ENCODE measurements at places on chromosomes 12 and 14.

DNA sequence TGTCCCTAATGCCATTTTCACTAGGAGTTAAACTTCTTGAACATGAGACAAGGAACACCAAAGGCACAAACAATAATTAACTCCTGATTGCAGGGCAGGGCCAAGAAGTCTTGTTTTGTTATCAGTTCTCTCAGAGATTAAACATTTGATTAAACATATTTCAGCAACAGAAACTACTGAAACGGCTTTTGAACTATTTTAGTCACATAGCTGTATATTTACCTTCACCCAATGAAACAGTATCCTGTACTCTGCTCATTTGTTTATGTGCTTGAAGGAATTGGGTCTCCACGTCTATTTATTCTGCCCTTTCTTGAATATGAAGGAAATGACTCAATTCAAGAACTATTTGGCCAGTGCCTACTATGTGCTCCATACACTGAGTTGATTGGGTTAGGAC, 51.3 kb upstream of the PTCSC3 start:
- no peak for DNase-seq

DNA sequence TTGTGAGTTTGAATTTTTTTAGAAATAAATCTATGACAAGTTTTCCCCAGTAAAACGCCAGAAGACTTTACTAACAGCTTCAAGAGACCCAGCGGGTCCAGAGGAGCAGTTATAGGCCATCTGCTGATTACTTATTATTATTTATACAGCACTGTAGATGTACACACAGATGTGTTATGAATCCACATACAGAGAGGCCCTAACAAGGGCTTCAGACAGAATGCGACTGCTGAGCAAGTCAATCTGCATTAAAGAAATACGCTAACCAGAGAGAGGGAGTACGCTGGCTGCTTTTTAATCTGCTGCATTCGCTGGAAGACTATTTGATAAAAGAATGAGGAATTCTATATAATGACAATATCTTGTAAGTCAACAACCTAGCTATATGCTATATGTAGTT, 32.5 kb downstream of the ATF7 start:
- DNase-seq = no peak

DNA sequence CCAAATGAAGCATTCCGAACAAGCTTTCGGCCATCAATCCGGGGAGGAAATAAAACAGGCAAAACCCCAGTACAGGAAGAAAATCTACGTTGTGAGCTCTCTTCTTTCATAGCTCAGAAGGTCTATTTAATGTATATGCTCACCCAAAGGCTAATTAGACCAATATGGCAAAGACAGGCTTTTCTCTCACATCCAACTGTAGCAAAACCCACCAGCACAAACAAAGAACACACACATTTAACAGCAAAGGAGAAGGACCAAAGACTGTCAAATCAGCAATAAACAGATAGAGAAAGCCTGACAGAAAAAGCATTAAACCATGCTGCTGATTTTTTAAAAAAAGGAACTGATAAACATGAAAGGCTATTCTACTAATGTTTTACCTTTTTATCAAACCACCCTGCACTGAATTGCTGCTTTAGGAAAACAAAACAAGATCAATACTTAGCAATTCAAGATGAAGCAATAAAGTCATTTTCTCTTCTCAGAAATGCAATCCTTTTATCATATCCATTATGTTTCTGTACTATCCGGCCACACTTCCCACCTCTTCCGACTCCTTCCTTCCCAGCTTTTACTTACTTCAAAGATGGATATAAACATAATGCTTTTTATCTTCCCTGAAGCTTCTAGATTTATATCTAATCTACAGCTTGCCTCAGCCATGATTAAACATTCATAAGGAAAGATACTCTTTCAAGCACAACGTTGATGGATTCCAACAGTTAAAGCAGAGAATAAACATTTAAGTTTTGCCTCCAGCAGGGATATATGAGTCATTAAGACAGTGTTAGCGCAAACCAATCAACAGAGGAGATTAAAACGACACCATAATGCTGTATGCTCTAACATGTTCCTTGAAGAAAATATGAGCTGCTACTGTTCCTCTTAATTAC, 74.6 kb upstream of the BBS10 start:
- no peak for DNase-seq

DNA sequence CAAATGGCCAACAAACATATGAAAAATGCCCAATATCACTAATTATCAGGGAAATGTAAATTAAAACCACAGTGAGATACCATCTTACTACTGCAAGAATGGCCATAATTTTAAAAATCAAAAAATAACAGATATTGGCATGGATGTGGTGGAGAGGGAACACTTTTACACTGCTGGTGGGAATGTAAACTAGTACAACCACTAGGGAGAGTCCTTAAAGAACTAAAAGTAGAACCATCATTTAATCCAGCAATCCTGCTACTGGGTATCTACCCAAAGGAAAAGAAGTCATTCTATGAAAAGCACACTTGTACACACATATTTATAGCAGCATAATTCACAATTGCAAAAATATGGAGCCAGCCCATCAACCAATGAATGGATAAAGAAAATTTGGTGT, 459.7 kb downstream of the GXYLT1 start:
- DNase-seq = no peak

DNA sequence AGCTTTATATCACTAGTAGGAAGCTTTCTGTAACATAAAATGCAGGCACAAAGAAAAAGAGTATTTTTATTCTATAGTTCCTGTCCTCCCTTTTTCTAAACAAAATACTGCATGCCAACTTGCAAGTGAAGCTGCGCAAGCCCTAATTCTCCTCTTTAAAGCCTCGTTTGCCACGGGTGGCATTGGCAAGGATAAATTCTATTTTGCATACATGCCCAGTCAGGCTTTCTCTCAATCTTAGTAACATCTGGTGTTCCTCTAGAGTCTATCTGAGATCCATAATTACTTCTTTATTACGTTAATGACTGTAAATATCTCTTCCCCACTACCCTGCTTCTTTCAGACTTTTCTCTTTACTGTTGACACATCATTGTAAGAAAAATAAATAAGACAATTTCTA, 97.1 kb upstream of the DAAM1 start:
- DNase-seq = no peak

DNA sequence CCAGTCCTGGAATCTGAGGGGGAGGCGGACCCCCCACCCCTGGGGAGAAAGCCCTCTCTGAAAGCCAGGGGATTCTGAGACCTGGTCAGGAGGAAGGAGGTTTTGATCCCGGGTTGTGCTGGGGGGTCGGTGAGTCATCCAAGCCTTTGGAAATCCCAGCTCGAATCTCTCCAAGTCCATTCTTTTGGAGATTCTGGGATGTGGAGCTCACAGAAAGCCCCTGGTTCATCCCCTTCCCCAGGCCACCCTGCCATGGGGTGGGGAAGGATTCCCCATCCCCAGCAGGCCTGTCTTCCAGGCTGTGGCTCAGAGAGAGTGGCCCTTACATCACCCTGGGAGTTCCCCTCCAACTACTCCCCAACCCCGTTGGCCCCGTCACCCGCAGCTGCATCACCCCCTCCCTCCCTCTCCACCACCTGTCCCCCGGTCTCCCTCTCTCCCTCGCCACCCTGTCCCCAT, 14.3 kb downstream of the EXOC3L4 start:
- peak; percentile 49 for DNase-seq

GRCh38 chr12:32400866-32401265, 1.5 kb downstream of the FGD4 start:
- no peak for DNase-seq

DNA sequence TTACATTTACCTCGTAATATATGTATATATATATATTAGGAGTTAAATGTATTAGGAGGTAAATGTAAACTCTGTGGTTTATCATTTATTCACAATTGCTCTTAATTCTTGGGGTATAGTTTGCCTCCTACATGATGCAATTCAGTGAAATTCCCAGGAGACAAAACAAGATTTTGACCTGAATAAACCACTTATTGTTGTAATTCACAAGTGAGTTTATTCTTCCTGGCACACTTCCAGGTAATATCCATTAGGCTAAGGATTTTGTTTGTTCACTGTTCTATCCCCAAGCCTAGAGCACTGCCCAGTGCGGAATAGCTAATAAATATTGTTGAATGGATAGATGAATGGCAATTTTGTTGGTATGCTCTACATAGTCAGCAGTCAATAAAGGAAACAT, 3.0 kb downstream of the SMIM10L1 start:
- DNase-seq = no peak

DNA sequence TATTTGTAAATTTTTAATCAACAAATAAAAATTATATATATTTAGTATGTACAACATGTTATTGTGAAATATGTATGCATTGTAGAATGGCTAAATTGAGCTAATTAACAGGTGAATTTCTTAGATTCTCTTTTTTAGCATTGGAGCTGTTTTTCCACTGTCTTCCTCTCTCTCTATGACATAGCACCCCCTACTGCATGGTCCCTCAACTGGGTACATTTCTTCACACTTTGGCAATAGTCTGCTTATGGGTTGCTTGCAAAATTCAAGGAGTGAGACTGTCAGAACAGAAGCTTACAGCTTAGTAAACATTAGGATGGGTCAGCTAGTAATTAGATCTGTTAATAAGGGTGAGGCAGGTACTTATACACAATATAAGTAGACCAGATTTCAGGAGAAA, 658.5 kb upstream of the MGAT4C start:
- no peak for DNase-seq

DNA sequence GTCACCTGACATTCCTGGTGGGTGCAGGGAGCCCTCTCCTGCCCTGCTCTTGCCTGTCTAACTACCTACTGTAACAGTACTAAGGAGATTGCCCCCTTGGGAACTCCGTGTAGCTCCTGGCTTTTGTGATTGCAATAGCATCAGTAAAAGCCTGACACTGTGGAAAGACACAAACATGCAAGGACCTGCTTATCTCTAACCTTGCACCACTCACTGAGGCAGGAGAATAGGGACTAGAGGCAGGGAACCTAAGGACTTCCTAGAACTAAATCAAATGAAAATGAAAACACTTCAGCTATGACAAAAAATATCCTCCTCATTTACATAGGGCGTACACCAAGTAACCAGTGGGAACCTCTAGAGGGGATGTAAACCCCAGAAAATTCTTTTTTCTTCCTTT, 28.5 kb downstream of the TUBA1A start:
- no peak for DNase-seq

GRCh38 chr14:101219896-101220703, 316.6 kb upstream of the RTL1 start:
- DNase-seq = no peak

DNA sequence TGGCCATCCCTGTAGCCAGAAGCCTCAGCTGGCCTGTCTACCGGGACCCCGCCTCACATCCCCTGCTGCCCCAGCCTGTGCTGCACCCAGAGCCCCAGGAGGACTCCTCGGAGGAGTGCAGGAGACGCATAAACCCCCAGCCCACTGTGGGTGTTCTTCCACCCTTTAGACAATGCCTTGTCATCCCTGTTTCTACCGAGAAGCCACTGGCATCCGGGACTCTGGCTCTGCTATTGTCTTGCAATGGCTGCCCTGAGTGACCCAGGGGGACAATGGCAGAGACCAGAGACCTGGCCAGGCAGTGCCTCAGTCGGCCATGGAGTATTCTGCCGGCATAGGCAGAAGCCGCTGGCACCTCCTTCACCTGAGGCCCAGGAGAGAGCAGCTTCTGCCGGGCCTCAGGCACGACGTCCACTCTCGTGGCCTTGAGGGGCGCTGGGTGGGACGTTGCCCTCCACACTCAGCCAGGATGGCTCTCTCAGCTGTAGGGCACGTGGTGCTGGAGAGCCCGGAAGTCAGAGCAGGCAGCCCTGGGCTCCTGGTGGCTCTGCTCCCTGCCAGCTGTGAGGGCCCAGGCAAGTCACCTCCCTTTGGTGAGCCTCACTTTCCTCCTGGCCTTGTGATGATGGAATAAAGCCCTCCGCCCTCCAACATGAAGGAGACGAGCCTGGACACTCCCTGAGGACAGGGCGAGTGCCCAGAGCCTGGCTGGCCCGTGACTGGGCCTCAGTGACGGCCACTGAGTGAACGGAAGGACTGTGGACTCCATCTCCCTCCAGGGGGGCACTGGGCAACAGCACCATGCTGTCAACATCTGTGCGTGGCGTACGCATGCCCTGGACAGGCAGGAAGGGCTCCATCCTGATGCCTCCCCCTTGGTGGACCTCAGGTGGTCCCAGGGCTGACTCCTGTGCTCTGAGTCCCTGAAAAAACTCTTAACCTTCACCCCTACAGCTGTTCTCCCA, 41.0 kb downstream of the TRAFD1 start:
- no peak for DNase-seq

DNA sequence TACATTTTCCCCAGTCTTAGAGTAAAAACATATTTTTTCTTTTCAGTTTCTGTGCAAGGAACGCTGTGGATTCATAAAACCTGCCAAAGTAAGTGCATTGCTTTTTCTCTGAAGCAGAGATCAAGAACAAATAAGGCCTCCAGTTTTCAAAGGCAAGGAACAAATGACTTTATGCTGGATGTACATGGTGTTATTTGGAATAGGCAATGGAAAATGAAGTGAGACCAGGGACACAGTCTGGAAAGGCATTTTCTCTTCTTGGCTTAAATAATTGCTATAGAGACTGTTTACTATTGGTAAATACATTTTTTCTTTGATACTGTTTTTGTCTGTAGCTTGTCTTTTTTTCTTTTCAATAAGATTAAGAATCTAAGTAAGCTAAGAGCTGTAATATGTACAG, 725.9 kb upstream of the MDGA2 start:
- no peak for DNase-seq

DNA sequence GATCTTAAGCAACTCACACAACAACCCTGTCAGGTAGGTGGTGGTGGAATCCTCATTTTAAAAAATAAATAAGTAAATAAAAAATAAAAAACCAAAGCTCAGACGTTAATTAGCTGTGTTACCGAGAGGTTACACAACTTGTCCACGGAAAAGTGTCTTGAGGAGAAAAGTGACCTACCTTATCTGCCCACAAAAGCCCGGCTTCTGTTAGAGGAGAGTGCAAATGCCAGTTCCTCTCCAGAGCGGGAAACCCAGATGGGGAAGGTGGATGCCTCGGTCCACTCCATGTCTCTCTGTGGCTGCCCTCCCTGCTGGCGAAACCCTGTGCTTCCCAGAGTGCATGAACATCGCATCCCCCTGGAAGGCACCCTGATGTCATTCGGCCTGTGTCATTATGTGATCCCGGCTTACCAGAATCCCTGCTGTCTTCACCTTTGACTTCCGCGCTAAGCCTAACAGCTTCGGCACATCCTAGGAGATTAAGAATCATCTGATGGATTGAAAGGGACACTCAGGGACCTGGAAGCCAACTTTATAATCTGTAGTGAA, 6.4 kb downstream of the MLXIP start:
- DNase-seq = no peak

- no peak for DNase-seq
These were observed 544.5 kb upstream of the ATP2B1 start for GRCh38 chr12:90253136-90253535.

DNA sequence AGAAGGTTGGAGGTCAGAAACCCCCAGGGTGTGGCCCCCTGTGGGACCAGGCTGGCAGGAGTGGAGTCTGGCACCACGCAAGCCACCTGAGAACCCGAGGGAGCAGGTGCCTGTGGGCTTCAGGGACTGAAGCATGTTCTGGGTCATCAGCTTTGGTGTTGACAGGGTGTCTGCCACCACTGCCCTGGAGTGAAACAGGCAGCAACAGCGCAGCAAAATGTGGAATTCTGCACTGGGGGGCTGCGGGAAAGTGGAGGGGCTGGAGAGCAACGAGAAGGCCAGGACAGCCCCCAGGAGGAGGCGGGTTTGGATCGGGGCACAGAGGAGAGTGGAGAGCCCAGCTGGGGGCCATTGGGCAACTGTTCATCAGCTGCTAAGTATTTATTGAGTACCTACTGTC, 15.9 kb downstream of the PHETA1 start:
- DNase-seq = no peak

Measured in activated CD4-positive, alpha-beta T cell treated with anti-CD3 and anti-CD28 coated beads, Interleukin-10, Interleukin-2, amounts not matched to agents 100 ng/mL and 50 ng/mL, durations not matched to agents 16 hours and 8 hours (primary cell).